NCI-H345 (cell line): ENCODE measurements at places on chromosomes 1 and 21.
A peak's percentile ranks its signal among the peaks of the same experiment; 100 is the strongest.

DNA sequence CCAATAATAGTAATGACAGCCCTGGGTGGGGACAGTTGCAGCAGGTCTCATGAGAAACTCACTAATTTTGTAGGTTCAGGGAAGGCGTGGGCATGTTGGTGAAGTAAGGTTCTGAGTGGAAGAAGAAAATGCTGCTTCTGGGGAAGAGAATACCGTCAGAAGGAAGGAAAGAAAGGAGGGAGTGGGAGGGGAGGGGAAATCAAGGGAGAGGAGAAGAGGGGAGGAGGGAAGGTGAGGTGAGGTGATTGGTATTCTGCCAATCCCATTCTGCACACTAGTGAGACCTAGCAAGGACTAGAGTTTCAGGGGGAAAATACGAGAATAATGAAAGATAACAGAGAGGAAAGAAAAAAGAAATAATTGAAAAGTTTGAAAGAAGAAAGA lies 32.4 kb upstream of the MGST3 start:
- peak; percentile 42 for DNase-seq

DNA sequence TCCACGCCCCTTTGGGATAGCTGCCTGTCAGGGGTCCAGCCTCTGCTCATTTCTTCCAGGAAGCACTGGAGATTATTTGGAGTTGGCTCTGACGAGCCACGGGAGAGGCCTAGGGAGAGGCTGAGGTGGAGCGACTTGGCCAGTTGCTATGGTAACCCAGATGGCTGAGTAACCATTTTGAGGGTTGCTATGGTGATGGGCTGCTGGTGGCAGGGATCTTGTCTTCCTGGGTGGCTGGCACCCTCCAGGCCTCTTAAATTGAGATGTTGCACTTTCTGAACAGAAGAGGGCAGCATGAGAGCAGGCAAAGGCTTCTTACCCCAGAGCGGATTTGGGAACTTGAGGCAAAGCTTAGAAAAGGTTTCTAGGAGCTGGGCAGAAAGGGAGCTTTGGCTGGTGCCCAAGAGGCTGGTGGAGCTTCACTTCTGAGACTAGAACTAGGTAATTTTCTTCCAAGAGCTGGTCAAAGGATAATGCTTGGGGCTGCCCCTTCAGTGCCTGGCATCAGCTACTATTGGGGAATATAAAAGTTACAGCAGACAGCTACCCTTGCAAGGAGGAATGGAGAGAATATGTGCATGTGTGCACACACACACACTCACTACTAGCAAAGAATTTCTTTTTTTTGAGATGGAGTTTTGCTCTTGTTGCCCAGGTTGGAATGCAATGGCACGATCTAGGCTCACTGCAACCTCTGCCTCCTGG lies 72.5 kb downstream of the NDUFS5 start:
- DNase-seq = peak; percentile 65

GRCh38 chr1:93575621-93576284 lies 105.9 kb downstream of the BCAR3 start:
- peak; percentile 59 for DNase-seq

DNA sequence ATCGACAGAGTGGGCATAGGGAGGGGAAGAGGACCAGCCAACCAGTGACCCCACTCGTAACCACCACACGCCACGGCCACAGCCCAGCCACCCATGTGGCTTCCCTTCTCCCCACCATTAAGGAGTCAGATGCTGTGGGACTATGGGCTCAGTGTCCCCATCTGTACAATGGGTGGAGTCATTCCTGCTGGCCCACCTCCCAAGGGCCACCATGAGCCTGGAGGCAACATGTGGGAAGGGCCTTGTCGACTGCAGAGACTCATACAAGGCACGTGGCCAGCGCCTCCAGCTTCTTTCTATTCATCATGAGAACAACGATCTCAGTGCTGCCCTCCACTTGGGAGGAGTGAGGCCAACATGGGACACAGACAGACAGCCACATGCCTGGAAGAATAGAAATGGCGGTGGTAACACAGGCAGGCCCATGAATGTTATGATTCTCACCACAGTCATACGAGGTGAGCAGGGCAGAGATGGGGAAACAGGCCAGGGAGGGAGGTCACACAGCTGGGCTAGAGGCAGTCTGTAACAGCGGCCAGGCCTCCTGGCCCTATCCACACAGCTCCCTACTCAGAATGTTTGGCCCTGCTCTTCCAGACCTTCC lies 16.1 kb downstream of the LRP8 start:
- no peak for DNase-seq

DNA sequence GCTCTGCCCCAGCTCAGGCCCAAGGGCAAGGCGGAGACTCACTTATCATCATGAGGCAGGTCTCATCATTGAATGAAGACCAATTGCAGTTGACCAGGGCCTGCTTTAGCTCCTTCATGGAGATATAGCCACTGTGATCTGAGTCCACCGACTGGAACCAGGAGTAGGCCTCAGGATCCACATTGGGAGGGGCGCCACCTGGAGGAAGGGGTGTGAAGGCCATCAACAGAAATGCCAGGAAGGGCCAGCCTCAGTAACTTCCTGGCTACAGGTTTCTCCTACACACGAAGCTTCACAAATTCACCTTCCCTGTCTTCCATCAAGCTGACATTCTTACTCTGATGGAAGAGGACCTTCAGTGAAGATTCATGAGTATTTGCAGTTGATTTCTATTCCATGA lies 11.6 kb downstream of the PEF1 start:
- DNase-seq = no peak

DNA sequence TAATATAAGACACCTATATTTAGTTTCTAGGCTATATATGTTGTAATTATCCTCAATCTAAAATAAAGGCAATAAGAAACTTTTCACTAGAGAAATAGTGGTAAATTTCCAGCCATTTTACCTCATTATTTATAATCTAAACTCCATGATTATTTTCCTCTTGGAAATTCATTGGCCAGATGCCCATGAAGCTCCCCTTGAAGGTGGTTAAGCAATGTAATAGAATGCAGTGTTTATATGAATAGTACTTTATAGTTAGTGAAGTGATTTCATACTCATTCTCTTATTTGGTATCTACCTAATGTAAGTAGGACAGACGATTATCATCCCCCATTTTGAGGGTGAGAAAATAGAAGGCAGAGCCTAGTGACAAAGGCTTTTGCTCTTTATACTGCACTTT lies 26.5 kb downstream of the NFYC start:
- no peak for DNase-seq

DNA sequence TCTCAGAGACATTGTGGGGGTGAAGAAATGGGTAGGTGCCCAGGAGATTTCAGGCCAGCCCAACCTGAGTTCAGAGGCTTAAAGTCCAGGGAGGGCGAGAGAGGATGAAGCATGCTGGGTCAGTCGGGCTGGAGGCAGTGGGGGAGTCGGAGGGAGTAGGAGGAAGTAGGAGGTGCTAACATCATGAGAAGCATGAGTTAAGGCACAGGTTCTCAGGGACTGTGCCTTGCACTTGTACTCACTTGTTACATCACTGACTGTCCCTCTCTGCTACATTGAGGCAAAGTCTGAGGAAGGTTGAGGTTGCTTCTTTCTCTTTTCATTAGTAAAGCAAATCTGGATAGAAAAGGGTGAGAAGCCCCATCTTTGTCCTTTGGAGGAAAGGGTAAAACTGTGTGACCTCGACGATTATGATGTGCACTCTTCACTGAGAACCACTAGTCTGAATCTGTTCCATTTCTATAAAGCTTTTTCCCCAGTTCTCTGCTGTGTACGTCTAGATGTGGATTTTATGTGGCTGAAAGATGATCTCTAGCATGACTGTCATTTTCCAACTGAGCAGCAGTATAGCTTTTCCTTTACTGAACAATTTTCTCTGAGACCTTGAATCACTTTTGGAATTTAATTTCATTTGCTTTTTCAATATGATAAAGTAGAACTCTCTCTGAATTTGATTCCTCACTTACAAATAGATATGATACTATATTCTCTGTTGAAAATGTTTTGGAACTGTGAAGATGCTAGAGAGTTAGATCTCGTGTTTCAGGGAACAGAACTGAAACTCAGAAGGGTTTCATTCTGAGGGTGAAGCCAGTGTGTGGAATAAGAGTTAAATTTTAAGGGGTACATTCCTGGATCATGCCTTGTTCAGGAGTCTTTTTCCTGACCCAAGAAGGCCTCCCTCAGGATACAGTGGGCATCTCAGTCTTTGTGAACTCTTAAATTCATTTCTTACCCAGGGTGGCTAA lies 94.6 kb downstream of the FGGY start:
- no peak for DNase-seq

GRCh38 chr1:229562686-229563085 lies 4.2 kb upstream of the ABCB10 start:
- no peak for DNase-seq
